Hepatic stellate cell (primary cell): ENCODE measurements at places on chromosomes 7 and 10.
A peak's percentile ranks its signal among the peaks of the same experiment; 100 is the strongest.

GRCh38 chr7:121272676-121273075, 56.1 kb upstream of the WNT16 start:
- no peak for DNase-seq

GRCh38 chr10:97503406-97503805, 4.7 kb downstream of the UBTD1 start:
- no peak for DNase-seq

- no peak for DNase-seq
Measured at GRCh38 chr7:50479743-50480517, 29.8 kb upstream of the FIGNL1 start.

- no peak for DNase-seq
Measured at GRCh38 chr7:95547361-95548348, 48.7 kb downstream of the PDK4 start.

DNA sequence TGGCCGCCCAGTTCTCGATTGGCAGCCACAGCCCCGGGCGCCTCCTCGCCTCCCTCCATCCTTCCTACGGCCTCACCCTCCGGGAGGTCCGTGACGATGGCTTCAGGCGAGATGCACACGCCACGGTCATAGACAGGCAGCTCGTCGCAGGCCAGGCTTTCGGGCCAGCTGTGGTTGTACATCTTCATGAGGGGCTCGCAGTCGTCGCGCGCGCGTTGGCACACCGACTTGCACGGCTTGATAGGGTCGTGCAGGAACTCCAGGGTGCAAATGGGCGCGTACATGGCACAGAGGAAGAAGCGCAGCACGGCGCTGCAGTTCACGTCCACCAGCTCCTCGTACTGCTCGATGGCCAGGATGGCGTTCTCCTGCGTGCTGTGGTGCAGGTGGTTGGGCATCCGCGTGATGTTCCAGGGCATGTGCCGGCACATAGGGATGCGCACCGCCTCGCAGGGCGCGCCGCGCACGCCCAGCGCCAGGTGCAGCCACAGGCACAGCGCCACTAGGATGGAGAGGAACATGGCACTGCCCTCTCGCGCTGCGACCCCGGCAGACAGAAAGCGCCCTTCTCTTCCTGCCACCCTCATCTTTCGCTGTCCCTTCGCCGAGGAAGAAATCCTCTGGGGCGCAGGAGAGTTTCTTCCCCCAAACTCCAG, 472 bp downstream of the SFRP4 start:
- no peak for DNase-seq

- peak; percentile 58 for DNase-seq
Measured at GRCh38 chr7:117269417-117269816, 53.4 kb downstream of the WNT2 start.

DNA sequence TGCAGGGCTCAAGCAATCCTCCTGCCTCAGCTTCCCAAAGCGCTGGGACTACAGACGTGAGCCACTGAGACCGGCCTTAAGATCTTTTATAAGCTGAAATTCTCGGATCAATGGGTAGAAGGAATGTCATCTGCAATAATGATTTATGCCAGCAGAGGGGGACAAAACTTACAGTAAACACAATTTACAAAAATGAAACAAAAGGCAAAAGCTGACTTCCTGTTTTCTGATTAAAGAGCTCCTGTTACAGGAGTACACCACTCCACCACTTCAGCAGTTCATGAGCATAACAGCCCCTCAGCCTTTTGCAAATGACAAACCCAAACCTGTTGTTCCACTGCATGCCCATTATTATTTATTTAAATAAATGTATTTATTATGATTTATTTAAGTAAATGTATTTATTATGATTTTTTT, 88.5 kb upstream of the ATP6V0A4 start:
- DNase-seq = peak; percentile 52

DNA sequence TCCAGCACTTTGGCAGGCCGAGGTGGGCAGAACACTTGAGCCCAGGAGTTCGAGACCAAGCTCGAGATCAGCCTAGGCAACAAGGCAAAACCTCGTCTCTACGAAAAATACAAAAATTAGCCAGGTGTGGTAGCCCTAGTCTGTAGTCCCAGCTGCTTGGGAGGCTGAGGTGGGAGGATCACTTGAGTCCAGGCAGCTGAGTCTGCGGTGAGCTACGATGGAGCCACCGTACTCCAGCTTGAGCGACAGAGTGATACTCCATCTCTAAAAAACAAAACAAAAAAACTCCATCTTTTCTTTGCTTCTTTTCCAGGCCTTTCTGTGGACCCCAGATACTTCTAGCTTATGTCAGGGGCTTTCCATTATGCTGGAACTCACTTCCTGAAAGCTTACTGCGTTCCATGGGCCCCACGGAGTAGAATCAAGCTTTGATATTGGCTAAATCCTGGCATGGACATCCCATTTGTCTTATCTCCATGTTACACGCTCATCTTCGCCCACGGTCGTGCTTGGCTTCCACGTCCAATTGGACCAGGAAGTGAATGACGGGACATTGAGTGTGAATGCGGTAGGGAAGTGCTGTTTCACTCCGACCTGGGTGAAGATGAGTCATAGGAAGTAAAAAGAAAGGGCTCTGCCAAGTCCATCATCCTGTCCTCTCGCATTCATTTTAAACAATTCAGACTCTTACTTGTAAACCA, 45.7 kb downstream of the FAM171A1 start:
- no peak for DNase-seq

GRCh38 chr7:81180573-81180972, 261.7 kb upstream of the SEMA3C start:
- DNase-seq = no peak
